ENCODE measurements at places on chromosomes 2 and 18.

GRCh38 chr2:181176540-181176939 is 196.1 kb downstream of the UBE2E3 start:
- no peak for DNase-seq

DNA sequence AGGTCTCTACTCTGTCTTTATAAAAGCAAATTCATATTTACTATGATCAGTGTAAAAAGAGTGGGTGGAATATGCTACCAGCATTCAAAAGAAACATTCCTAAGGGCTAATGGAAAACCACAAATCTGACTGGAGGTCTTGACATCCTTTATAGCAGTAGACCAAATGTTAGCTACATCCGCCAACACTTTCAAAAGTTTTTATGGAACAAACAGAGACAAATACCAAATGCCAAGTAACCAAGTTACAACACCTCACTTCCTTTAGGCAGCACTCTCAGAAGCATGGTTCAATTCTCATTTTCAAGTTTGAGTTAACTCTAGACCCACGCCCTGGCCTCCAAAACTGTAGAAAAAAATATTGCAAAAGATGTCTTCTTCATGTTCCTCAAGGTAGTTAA is 78.3 kb upstream of the SETBP1 start:
- DNase-seq, result no peak

DNA sequence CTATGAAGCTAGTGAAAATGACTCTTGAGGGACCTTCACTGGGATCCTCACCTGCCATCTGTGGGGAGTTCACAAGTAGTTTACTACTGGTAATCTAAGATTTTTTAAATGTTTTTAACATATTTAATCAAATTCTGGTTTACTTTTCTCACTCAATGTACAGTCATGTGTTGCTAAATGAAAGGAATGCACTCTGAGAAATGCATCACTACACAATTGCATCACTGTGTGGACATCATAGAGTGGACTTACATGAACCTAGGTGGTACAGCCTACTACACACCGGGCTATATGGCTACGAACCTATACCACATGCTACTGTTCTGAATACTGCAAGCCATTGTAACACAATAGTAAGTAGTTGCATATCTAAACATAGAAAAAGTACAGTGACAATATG is 528.0 kb downstream of the BCL11A start:
- no peak for DNase-seq

GRCh38 chr2:171792886-171793580 is 101.0 kb downstream of the SLC25A12 start:
- DNase-seq, result no peak

DNA sequence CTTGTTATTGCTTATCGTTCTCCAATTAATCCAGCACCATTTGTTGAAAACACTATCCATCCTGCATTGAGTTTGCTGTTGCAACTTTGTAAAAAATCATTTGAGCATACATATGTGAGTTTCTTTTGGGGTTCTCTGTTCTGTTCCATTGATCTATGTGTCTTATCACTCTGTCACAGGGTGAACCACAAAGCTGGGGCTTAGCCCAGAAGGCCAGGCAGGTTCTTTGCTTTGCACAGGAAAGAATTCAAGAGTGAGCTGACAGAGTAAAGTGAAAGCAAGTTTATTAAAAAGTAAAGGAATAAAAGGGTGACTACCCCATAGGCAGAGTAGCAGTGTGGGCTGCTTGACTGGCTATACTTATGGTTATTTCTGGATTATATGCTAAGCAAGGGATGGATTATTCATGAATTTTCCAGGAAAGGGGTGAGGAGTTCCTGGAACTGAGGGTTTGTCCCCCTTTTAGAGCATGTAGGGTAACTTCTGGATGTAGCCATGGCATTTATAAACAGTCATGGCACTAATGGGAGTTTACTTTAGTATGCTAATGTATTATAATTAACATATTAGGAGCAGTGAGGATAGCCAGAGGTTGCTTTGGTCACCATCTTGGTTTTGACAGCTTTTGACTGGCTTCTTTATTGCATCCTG is 46.8 kb downstream of the RNF138 start:
- no peak for DNase-seq

GRCh38 chr2:112916625-112917247 is 5.8 kb downstream of the IL37 start:
- DNase-seq, result no peak

GRCh38 chr2:240399419-240400324 is 35.8 kb upstream of the GPC1 start:
- DNase-seq, result no peak

Data from AG04450 (cell line).